Stimulated activated CD4-positive, alpha-beta T cell treated with anti-CD3 and anti-CD28 coated beads, Interleukin-15, amount 100 ng/mL, for 48 hours (primary cell): ENCODE measurements at places on chromosomes 11 and 22.
A peak's percentile ranks its signal among the peaks of the same experiment; 100 is the strongest.

DNA sequence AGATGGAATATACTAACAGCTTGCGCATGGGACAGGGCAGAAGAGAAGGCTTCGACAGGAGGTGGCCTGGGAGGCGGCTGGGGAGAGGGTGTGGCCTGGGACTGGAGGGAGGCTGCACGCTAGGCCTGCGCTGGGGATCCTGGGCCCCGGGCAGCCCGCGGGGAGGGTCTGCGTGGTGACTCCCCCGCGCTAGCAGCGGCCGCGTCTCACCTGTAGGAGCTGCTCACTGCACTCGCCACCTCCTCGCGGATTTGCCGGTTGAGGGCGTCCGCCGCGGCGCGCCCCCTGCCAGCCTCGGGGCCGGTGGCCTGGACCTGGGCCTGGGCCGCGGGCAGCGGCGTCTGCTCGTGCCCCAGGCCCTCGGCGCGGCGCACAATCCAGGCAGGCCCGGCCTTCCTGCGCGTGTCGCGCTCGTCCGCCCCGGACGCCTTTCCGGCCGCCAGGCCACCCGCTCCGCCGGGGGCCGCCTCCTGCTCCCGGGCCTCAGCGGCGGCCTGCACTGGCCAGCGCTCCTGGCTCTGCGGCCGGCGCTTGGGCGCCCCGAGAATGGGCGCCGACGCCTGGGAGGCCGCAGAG, 1.5 kb downstream of the MAP6 start:
- DNase-seq, result no peak

DNA sequence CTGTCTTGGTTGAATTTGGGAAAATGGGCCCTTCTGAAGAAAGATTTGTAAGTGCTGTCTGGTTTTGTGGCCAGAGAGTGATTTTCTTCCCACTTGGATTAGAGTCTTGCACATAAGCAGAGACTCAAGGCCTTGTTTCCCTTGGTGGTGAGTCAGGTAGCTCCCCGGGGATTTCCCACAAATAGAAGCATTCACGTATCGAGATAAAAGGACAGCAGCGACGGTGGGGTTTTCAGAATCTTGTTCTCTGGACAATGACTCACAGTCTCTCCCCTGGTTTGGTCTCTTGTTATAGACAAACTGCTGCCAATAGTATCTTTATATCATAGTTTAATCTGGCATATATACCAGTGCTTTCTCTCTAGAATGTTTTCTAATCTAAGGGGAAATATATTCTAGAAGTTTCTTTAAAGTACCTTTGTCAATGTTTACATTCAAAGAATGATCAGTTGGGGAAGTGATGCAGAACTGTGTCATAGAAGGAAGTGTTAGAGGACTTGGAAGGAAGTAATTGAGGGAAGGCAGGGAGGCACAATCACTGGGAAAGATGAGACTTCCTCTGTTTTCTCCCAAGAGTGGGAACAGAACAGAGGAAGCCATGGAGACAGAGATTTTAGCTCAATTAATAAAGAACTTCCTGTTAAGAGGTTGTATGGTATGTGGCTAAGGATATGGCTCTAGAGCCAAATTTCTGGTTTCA, 18.1 kb downstream of the POLA2 start:
- DNase-seq, result peak; percentile 54

GRCh38 chr11:95014184-95014821, 10.8 kb upstream of the KDM4E start:
- DNase-seq, result no peak

- DNase-seq, result no peak
Observed at GRCh38 chr11:84468235-84468634, 1158.9 kb downstream of the DLG2 start.

GRCh38 chr11:118918686-118919280, 6.9 kb downstream of the BCL9L start:
- DNase-seq, result no peak

DNA sequence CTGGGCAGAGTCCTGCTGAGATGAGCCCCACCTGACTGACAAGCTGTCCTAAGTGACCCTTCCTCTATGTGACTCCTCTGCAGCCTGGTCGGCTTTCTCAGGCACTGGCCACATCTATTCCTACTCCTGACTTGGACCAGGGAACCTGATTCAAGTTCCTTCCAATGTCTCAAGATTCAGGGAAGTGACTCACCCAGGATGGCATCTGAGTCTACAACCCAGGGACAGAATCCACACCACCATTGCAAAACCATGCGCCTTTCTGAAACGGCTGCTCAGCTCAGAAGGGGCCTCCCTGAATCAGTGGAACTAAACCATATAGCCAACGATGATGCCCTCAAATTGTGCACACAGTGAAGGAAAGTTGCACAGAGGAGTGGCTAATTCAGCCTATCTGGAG, 63.9 kb upstream of the CSNK2A3 start:
- DNase-seq, result no peak

GRCh38 chr11:42901084-42901483, 410.7 kb upstream of the API5 start:
- no peak for DNase-seq

DNA sequence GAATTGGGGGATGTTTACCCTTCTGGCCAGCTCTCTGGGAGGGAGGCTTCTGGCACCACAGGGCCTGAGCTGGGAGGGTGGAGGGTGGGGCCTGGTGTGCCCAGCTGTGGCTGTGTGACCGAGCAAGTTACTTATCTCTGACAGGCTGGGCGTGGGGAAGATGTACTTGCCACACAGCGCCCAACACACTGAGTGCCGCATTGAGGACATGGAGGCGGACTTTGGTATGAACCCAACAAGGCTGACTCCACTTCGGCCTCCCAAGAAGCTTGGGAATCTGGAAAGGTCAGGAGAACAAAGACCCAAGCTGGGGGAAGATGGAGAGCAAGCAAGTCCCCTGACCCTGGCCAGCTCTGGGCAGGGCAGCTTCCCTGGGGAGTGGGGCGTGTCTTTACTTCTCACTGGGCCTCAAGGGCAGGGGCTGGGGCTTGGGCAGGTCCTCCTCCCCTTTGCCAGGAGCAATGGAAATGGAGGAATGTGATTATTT, 2.4 kb upstream of the MGAT3 start:
- no peak for DNase-seq

DNA sequence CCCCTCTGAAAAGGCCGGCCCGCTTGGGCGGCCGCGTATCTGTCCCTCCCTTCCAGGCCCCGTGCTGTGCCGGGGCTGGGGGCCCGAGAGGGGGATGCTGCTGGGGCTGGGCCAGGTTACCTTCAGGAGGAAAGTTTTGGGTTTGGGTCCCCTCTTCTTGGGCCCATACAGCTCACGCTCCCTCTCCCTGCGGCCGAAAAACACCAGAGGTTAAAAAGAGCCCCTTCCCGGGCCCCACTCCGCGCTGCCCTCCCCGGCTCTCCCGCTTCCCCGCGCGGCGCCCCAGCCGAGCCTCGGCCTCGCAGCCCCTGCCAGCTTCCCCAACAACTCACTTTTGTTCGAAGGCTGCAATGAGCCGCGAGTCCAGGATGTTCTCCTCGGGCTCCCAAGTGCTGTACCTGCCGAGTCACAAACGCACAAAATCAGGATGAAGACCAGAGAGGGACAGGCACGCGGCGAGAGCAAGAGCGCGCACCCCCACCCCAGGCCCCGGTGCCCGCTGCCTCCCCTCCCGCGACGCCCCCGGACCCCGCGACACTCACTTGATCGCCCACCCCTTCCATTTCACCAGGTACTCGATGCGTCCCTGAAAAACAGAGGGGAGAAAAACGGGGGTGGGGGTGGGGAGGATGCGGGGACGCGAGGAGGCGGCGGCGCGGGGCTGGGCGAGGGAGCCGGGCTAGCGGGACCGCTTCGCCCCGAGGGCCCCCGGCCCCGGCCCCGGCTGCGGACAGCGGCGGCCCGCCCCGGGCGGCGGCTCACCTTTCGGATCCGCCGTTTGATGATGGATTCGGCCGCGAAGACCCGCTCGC, 450 bp downstream of the CBX6 start:
- no peak for DNase-seq

GRCh38 chr11:134604886-134605285, 192.8 kb upstream of the B3GAT1 start:
- DNase-seq, result no peak

DNA sequence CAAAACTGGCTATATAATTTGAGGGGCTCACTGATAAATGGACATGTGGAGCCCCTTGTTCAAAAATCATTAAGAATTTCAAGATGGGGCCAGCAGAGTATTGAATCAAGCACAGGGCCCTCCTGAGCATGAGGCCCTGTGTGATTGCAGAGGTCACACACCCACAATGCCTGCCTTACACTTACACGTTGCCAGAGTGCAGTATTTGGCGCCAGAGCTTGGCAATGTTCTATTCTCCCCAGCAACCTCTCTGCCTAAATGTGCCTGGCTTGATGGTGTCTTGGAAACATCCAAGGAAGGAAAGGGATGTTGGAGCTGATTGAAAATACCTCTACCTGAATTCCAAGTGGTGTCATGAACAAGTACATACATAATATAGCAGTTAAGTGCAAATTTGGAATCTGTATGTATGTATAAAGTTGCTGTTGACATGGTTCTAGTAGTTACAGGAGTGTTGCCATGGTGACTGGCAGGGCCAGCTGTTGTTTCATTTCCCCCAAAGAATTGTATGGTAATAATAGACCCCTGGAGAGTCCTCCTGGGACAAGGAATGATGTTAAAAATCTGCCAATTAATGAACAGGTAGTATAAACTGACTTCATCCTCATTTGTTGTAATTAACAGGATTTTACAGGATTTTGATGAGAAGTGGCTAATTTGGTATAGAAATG, 205.7 kb upstream of the NAV2 start:
- no peak for DNase-seq

- no peak for DNase-seq
Observed at GRCh38 chr11:58286249-58286648, 18.2 kb upstream of the OR10W1 start.

GRCh38 chr22:37442135-37442534, 14.9 kb upstream of the ELFN2 start:
- DNase-seq, result no peak

- DNase-seq, result no peak
Observed at GRCh38 chr11:115503886-115504275, 334 bp downstream of the CADM1 start.

GRCh38 chr11:96050435-96051182, 126.7 kb upstream of the MTMR2 start:
- DNase-seq, result no peak

- DNase-seq, result no peak
Observed at GRCh38 chr11:70799386-70799785, 401.1 kb downstream of the CTTN start.

DNA sequence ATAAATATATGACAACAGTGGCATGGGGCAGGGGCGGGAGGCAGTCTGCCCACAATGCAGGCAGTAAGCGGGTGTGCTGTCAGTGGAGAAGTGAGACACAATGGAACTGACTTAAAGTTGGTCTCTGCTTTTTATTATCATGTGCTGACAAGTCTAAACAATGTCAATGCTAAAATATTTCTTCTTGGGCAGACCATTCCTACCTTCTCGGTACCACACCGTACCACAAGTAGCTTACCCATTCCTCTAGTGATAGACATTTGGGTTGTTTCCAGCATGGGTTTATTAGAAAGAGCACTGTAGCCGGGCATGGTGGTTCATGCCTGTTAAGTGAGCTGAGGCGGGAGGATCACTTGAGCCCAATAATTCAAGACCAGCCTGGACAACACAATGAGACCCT, 2.6 kb upstream of the CHADL start:
- DNase-seq, result no peak

DNA sequence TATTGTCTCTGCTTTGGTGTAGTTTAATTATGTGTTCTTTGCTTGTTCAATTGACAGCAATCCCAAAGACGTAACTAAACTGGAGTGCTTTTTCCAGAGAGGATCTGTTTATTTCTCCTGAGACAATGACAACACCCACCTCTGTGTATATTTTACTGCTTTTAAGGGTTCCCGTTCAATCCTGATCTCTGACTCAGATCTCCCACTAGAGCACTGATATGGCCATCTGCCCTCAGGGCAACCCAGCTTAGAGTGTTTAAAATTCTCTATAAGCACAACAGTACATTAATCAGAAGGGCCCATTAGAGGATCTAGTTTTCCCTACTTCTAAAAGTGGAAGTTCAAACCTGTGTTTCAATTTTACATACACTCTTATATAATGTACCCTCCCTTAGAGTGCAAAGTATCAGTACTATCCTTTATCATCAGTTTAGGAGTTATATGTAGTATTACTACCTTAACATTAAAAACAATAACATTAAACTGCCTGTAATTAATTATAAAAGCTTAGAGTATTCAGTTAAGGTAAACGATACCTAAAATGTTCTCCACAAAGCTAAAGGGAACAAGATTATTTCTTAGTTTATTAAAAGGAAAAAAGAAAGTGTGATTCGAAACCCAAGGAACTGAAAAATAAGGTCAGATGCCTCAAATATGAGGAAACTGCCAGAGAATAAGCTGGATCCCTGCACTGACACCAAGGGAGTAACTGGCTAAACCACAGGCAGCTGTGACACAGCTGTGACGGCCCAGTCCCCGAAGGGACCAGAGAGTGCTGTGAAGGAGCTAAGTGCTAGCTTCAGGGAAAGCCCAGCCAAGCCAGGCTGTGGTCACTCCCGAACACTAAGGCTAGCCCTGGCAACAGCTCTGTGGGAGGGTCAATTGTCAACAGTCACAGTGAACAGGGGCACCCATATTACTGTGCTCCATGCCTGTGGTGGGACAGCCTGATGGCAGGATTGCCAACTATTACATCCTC, 15.2 kb downstream of the UFD1 start:
- DNase-seq, result no peak

GRCh38 chr22:46030231-46030880, 53.4 kb upstream of the WNT7B start:
- no peak for DNase-seq

GRCh38 chr22:40323681-40324171, 22.6 kb upstream of the ADSL start:
- no peak for DNase-seq

DNA sequence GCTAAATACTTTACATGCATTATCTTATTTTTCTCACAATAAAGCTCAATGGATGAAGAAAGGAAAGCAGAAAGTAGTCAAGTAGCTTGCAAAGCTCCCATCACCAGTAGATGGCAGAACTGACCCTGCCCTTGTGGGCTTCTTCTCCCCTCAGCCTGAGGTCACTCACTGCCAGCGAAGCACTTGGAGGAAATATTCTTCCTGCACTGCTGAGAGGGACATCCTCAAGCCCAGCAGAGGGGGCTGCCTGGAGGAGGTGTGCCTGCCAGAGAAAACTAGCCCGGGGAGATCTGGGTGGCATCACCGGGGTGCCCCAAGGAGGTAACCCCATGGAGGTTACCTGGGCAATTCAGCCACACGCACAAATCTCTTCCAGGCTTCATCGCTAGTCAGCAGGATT, 6.6 kb downstream of the APOL4 start:
- DNase-seq, result no peak

DNA sequence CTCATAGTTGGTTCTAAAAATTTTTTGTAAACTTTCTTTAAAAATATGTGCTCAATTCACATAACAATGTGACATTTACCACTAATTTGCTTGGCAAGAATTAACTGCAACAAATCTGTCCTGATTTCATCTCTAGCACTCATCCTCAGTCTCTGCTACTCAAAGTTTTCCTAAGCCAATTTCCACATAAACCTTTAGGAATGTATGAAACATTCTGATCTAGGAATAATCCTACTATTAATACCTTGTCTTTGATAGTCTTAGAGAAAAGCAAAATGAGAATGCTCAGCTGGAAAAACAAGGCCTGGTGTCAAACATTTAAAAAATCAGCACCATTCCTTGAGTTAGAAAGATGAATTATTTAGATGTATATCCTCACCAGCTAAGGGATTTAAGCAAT, 114.3 kb downstream of the CD44 start:
- no peak for DNase-seq

GRCh38 chr22:32339190-32340012, 18.3 kb upstream of the RFPL3 start:
- no peak for DNase-seq

- no peak for DNase-seq
Observed at GRCh38 chr22:22047776-22048175, 65.2 kb upstream of the TOP3B start.
